ENCODE measurements at places on chromosomes 12 and 14.

DNA sequence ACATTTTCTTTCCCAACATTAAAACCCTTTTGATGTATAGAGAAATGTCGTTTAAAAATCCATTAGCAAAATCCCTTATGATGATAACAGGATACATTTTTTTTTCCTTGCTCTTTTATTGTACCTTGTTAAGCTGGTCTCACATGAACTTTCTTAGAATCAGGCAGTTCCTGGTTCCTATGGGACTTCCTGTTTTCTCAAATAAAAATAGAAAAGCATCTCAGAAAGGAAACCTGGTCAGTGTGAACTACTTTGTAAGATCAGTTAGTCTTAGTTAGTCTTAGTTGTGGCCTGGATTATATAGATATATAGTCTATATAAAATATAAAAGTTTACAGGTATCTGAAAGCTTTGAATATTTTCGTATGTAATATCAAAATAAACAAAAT lies 40.3 kb downstream of the LEMD3 start:
- DNase-seq: no peak

- DNase-seq: no peak
These were observed 209.5 kb downstream of the KCNC2 start for GRCh38 chr12:75000120-75000519.

DNA sequence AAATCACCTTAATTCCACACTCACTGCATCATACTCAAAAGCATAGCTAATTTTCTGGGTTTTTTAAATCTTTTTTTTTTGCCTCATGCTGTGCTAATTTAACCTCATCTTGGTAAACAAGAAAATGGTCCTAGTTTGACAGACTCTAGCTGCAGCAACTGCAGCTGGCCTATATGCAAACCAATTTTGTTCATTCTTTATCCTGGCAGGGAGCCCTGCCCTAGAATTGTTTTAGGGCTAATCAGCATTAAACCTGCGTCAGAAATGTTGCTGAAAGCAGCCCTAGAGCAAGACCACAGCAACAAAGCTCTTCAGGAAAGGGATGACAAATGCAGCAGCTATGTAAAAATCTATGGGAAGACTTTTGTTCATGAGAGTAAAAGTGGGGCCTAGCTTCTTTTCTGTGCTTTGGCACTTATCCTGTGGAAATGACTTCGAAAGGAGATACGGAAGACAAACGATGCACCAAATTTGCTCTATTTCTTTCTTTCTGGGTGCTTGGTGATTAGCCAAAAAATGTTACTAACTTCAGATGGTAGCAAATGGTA lies 72.2 kb downstream of the DENND5B start:
- DNase-seq: no peak

- DNase-seq: no peak
These were observed 460.1 kb downstream of the NAV3 start for GRCh38 chr12:78290606-78291345.

DNA sequence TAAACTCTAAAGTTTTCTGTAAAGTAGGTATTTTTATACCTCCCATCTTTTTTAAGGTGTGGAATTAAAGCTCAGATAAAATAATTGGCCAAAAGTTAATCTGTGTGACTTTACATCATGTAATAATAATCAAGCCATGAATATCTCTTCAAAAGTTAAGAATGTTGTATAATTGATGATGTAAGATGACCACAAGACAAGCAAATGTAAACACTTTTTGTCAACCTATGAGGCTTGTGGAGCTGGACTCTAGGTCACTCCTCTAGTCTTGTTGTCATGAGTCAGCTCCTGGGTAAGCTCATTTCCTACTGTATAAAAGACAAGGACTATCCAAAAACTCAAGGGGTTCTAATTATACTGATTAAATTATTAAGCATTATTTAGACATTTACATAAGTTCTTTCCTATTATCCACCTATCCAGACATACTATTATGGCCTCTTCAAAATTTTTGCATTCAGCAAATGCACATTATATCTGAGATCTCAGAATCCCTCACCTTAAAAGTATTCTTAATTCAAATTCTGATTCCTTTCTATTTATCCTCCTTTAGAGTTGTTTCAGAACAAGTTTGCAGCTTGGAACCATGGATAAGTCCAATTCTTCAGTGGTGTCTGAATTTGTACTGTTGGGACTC lies at the start of gene OR4K5:
TSS of gene OR4K5 (plus strand) at position 587 of the 637 bp plus-strand sequence. CDS start at position 587, 0 bp downstream.
- DNase-seq: no peak

DNA sequence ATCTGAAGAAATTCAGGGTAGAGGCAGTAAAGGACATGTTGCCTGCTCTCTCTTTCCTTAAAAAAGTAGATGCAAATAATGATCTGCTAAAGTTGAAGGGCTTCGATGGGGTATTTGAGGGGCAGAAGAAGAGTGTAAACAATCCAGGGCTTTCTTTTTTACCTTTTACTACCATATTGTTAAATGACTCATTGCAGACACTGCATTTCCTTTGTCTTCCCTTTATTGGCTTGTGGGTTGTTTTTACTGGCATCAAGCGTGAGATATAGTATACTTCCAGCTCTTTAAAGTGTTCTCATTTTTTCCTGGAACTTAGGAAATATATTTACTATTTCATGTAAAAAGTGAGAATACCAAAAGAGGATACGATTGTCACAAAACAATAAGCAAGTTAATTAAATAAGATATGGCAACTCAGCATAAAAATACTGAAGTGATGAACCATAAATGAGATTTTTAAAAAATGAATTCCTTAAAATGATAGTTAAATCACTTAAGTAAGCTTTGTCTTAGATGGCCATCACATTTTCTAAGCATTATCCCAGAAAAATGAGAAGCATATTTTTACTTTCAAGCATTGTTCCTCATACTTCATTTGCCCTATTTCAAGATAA lies 72.3 kb upstream of the KRAS start:
- DNase-seq: no peak

GRCh38 chr12:124028555-124028925 lies 55.5 kb downstream of the ZNF664 start:
- DNase-seq: no peak

DNA sequence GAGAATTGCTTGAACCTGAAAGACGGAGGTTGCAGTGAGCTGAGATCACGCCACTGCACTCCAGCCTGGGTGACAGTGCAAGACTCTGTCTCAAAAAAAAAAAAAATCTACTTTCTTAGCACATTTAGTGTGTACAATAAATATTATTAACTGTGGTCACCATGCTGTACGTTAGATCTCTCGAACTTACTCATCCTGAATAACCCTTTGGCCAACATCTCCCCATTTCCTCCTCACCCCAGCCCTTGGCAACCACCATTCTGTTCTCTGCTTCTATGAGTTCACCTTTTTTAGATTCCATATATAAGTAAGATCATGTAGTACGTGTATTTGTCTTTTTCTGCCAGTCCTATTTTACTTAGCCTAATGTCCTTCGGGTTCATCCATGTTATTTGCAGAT lies 13.4 kb downstream of the FUT8 start:
- no peak for DNase-seq

- DNase-seq: no peak
These were observed 11.1 kb downstream of the EXOC3L4 start for GRCh38 chr14:103105580-103106150.

- peak; percentile 16 for DNase-seq
These were observed 96.3 kb upstream of the EEA1 start for GRCh38 chr12:93025145-93026103.

- DNase-seq: no peak
These were observed 8.7 kb downstream of the PGAM5 start for GRCh38 chr12:132719141-132719953.

DNA sequence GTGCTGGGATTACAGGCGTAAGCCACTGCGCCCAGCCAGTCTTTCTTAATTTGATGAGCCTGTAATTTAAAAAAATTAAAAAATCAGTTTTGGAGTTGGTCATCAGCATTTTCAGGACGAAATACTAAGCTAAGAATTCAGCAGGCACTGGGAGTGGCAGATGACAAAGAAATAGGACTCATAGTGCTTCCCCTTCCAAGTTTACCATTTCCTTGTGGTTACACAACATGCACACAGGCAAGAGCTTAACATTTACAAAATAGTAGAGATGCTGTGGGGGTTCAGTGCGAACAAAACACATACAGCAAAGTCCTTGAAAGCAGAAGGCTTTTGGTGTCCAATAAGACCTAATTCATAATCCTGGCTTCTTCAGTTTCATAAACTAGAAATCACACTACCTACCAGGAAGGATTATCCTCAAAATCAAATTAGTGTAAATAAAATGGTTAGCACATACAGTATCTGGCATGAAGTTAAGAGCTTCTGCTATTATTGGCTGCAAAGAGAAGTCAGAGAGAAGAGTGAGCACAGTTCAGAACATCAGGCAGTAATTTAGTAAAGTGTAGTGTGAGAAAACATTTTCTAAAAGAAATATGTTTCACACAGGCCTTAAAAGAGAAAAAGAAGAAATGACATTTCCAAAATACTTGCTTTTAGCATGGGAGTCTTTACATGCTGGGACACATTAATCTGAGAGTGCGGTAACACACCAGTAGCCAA lies 22.2 kb upstream of the KIF21A start:
- DNase-seq: no peak

DNA sequence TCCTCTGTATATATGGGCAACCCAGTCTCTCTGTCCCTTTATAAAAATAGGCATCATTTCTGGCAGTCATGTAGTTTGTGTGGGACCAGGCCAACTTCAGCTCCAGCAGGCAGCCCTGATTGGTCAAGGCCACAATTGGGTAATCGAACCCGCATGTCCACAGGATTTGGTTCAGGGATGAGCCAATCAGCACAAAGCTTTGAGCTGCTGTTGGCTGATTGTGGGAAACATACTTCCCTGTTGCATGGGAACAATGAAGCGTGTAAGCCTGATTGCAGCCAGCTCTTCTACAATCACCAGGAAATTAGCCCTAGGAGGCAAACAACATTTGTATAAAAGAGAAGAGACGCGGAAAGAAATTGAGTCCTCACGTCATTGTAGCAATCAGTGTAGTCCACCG lies 328.6 kb downstream of the PCNX1 start:
- DNase-seq: no peak

GRCh38 chr12:90024262-90024661 lies 315.6 kb upstream of the ATP2B1 start:
- no peak for DNase-seq

DNA sequence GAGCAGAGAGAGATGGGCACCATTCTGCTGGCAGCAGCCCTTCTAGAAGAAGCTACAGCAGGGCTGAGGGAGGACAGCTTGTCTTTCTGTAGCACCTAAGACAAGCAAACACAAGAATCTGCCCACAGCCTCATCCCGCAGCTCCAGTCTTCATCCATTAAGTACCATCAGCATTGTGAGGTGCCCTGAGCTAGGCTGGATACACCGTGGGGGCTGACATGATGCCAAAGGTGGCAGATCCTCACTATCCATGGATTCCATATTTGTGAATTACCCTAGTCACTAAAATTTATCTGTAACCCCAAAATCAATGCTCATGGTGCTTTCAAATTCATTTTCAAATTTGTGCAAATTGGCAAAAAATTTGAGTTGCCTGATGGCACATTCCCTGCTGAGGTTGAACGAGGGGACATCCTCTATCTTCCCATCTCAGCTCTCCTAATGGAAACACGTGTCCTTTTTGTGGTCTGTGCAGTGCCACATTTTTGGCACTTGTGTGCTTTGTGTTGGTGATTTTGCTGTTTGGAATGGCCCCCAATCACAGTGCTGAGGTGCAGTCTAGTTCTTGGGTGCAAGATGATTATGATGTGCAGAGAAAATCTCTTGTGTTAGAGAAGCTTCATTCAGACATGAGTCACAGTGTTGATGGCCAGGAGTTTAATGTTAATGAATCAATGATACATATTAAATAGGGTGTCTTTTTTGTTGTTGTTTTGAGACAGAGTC lies 7.0 kb downstream of the PITPNM2 start:
- no peak for DNase-seq

DNA sequence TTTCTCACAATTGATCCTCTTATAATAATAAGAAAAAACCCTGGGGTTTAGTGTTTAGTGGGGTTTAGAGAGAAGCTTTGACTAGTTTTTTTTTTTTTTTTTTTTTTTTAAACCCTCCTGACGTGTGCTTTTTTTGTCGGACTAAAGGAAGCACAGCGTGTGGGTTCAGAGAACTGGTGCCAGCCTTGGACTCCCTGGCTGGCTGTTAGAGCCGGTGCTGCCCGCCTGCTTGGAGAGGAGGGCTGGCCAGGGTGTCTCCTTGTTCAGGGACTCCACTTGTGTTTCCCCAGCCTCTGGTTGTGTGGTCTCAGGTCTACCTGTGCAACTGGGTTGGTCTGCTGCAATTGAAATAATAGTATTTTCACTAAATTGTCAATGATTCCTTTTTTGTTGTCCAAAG lies 54.1 kb upstream of the ASPG start:
- no peak for DNase-seq

- no peak for DNase-seq
These were observed 104.8 kb downstream of the UNC79 start for GRCh38 chr14:93535537-93535936.

- DNase-seq: no peak
These were observed 454.8 kb downstream of the FUT8 start for GRCh38 chr14:65867333-65867732.

- DNase-seq: no peak
These were observed 116.6 kb downstream of the CALM1 start for GRCh38 chr14:90513161-90514014.

GRCh38 chr12:45914090-45914489 lies 76.3 kb downstream of the SCAF11 start:
- no peak for DNase-seq

GRCh38 chr14:99191395-99192027 lies 80.5 kb downstream of the BCL11B start:
- DNase-seq: peak; percentile 61

- DNase-seq: no peak
These were observed 943 bp downstream of the TESPA1 start for GRCh38 chr12:54983536-54984101.

- DNase-seq: no peak
These were observed 16.1 kb upstream of the ADSS1 start for GRCh38 chr14:104707608-104708595.

- no peak for DNase-seq
These were observed 126.3 kb upstream of the FBXO33 start for GRCh38 chr14:39558525-39558924.

DNA sequence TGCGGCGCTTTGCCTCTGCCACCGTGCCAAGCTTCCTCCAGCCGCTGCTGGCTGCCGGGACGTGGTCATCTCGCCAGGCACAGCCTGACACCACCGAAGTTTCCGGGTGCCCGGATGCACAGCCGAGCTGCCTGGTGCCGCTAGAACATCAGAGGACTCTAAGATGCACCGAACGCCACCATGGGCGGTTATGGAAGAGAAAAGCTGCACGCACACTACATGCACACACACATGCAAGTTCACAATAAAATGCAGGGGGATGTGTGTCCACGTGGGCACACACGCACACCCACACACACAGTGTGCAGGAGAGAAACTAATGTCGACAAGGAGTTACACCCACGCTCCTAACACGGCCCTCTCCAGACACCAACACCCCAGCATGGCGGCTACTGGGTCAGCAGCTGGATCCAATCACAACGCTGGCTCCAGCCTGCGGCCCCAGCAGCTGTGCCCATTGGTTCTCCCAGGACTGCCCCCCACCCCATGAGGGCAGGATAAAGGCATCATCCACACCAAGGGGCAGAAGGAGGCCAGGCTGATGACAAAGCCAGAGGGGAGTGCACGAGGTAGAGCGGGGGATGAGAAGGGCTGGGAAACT lies 82.7 kb downstream of the BCL11B start:
- peak; percentile 34 for DNase-seq

GRCh38 chr12:50059440-50060119 lies 2.2 kb downstream of the ASIC1 start:
- DNase-seq: no peak

Measured in CD4-positive, alpha-beta T cell treated with Interleukin-4 for 1 hour (primary cell).